Iris pigment epithelial cell (primary cell): ENCODE measurements at places on chromosomes 5 and 9.

DNA sequence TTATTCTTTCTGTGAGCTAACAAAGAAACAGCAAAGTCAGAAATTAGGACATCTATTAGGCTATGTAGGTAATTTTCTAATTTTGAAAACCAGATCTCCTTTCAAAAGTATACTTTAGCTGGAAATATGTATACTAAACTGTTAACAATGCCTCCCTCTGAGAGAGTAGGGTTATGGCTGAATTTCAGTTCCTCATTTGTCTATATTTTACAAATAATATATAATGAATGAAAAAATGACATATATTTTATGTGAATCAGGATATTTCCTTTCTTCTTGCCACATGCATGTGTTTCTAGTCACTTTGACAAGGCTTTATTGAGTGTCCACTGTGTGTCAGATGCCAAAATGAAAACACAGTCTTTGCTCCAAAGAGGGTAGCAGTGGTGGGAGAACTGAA is 15.4 kb downstream of the HACD4 start:
- no peak for DNase-seq

DNA sequence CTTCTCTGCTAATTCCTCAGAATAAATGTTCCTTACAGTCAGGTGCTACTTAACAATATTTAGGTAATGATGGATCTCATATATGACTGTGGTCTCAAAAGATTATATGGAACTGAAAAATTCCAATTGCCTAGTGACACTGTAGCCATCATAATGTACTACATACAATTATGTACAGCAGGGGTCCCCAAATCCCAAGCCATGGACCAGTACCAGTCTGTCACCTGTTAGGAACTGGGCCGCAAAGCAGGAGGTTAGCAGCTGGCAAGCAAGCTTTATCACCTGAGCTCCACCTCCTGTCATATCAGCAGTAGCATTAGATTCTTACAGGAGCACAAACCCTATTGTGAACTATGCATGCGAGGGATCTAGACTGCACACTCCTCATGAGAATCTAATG is 69.6 kb downstream of the NR2F1-AS1 start:
- no peak for DNase-seq

- DNase-seq, result no peak
Measured at GRCh38 chr9:90855208-90855902, 53.7 kb downstream of the SYK start.

DNA sequence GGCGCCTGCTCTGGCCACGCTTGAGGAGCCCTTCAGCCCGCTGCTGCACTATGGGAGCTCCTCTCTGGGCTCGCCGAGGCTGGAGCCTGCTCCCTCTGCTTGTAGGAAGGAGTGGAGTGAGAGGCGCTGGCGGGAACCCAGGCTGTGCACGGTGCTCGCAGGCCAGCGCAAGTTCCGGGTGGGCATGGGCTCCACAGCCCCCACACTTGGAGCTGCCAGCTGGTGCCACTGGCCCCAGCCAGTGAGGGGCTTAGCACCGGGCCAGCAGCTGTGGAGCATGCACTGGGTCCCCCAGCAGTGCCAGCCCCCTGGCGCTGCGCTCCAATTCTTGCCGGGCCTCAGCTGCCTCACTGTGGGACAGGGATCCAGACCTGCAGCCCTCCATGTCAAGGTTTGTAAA is 122.1 kb upstream of the CD180 start:
- DNase-seq, result no peak

DNA sequence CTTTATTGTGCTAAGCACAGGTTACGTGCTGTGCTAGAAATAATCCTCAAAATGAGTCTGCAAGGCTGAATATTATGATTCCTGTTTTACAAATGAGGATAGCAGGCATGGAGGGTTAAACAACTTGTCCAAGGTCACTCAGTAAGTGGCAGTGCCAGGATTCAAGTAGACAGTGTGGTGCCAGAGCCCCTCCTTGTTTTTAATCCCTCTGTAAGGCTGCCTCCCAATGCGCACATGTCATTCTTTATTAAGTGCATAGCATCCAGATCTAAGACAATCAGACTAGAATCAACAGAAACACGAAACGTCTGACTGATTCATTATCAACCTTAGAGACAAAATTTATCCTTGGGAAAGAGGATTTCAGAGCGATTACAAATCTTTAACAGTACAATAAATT is 199.6 kb downstream of the SMARCA2 start:
- no peak for DNase-seq

DNA sequence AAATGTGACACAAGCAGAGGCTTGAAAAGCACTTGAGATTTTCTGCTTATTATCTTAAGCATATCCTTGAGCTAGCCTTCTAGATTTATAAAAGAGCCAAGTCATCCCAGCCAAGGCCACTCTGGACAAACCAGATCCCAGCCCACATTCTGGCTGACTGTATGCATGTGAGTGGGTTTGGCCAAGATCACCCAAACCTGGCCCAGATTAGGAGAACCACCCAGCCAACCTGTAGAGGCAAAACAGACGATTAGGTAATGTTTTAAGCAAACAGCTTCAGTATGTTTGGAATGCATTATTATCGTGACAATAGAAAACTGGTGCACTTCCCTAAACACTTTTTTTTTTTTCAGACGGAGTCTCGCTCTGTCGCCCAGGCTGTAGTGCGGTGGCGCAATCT is 151.9 kb downstream of the SPATA31D1 start:
- no peak for DNase-seq

DNA sequence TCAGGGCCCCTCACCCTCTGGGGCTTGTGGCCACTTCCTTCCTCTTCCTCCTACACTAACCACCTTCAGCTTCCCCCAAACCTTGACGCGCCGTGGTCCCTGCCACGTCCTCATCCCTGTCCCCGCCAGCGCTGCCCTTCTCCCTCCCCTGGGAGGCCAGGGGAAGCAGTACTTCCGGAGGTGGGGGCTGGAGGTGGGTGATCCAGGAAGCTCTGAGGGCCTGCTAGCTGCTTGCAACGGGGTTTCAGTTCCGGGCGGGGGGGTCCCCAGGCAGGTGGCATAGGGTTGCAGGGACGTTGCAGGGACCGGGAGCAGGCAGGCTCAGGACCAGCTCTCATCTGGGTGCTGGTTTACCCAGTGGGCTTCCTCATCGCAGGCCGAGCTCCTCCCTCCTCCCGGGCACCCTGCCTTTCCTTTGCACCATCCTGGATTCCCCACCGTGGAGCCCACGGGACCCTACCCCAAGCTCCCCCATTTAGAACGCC is 70.0 kb downstream of the RXRA start:
- DNase-seq, result no peak

- no peak for DNase-seq
Measured at GRCh38 chr9:18114559-18115475, 359.1 kb upstream of the ADAMTSL1 start.

- no peak for DNase-seq
Measured at GRCh38 chr9:135073741-135074305, 13.6 kb upstream of the OLFM1 start.

DNA sequence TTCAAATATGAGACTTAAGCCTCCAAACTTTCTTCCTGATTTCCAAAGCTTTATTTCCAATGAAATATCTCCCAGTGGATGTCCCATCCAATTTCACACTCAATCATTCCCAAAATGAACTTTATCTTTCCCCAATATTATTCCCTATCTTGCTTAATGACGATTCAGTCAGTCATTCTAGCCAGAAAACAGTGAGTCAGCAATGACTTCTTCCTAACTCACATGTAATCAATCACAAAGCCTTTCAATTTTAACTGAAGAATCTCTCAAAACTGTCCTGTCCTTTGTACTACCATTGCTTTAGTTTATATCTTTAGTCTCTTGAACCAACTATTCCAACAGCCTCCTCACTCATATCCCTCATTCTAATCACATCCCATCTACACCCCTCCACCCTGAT is 34.9 kb downstream of the NSA2 start:
- no peak for DNase-seq

DNA sequence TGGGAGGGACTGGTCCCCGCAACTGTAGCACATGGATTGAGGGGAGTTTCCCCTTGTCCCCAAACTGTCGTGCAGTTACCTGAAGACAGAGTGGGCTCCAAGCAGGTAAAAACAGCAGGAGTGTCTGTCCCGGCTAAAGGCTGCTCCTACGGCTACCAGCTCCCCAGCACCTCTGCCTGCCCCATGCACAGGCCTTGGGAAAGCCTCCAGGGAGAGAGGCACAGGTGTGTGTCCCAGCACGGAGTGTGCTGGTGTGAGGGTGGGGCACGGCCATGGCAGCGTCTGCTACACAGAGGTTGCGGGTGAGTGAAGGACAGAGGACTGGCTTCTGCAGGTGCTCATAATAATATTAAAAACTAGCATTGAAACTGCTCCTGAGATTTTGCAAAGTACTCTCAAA is 30.4 kb downstream of the STC2 start:
- DNase-seq, result no peak

DNA sequence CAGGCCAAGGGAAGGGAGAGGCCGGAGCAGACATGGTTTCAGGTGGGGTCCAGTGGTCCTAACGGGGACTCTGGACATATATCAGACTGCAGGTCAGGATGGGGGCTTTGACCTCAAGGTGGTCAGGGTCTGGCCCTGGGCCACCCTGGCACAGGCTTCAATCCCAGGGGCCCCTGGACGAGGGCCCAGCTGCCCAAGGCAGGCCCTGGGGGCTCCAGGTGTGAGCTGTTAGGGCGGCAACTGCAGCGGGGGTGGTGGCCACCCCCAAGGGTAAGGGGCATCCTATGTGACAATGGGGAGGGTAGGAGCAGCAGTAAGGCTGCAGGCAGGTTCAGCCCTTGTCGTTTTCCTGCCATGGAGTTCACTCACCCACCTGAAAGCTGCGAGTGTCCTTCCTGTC is 45.4 kb upstream of the CLPTM1L start:
- no peak for DNase-seq

GRCh38 chr9:124766815-124767554 is 4.1 kb downstream of the NR6A1 start:
- DNase-seq, result no peak

DNA sequence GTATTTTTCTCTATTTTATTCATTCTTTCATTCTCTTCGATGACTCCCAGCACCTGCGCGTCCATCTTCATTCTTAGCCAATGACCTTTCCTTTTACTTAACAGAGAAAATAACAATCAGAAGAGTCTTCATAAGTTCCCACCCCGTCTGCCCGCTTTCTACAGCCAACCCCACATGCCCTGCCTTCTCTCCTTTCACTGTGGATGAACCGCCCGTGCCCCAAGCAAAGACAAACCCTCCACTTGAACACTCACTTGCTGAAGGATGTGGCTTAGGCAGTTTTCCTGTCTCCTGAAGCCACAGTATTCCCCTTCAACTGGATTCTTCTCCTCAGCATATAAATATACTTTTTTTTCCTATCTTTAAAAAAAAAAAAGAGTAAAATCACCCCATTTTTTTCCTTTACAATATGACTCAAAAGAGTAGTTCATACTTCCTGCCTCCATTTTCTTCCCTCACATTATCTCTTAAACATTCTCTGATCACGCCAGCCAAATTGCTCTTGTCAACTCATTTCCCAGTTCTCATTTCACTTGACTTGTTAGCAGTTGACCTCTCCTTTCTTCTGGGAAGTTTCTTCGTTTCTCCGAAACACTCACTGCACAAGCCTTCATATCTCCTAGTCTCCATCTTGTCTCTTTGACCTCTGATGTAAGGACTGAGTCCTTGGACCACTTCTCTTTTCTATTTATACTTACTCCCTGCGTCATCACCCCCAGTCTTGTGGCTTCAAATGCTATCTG is 11.1 kb downstream of the NIPSNAP3B start:
- no peak for DNase-seq

DNA sequence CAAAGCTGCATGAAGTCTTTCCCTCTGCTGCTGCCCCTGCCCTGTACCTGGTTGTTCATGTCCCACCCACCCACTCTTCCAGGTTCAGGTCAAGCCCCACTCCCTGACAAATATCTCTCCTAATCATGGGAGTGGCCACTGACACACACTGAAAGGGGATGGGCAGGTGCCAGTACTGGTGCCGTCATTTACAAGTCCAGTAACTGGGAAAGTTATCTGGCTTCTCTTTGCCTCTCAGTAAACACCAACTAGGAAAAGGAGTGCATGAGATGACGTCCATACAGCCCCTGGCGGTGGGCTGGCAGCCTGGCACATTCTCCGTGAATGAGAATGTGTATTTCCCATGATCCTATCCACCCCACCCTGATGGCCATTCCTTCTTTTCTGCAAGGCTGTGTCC is 225.2 kb downstream of the FSTL4 start:
- no peak for DNase-seq

- DNase-seq, result no peak
Measured at GRCh38 chr5:133368916-133369783, 243.2 kb downstream of the FSTL4 start.

DNA sequence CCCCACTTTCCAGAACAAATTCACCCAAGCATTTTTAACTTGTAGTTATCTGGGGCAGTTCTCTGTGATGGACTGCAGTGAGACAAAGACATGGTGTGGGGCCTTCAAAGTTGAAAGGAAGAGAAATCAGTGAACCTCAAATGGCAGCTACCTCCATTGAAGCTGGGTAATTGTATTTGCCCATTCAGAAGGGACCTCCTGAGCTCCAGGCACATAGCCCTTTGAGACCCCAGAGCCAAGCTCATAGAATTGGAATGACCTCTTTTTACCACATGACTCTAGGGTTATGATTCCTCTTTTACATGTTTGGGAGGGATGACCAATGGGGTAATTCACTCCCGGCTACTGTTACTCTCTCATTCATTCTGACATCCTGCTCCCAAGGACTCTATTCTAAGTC is 368.4 kb upstream of the ITGA1 start:
- DNase-seq, result no peak

- DNase-seq, result peak; percentile 6
Measured at GRCh38 chr5:122607818-122608217, 167.1 kb upstream of the SNX2 start.

DNA sequence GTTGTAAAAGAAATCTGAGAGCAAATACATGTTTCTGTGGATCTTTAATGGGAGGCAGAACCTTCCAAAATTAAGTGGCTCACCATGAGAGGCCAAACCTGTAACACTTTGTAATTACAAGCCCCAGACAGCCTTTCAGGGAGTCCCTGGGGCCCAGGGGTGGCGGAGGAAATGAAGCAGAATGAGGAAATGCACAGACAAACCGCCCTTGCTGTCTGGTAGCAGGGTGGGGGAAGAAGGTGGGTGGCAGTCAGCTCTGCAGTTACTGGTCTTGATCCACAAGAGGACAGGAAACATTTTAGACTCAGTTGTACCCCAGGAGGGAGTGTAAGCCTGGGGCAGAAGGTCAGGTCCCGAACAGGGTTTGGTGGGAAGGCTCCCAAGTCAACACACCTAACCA is 6.5 kb downstream of the ARL14EPL start:
- DNase-seq, result no peak

DNA sequence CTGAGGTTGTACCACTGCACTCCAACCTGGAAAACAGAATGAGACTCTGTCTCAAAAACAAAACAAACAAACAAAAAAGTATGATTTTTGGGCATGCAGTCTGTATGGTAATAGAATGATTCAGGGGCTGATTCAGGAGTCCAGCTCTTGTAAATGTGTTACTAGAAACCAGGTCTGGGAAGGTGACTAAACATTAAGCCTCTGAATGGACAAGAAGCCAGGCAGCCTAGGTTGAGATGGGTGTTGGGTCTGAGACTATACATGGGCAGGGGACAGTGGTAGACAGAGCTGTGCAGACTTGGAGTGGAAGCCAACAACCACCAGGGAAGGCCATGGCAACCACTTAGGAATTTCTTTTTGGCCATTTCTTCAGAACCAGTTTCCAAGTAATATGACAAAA is 64.9 kb upstream of the TLE1 start:
- DNase-seq, result no peak

- no peak for DNase-seq
Measured at GRCh38 chr9:115111874-115112273, 6.1 kb downstream of the TNC start.
